ENCODE measurements at places on chromosomes 11 and 22. TPM values are rescaled to one million over a fixed set of nuclear protein-coding genes. Genes with fewer than 3 reads are reported as not detected.
A peak's percentile ranks its signal among the peaks of the same experiment; 100 is the strongest.

The GAS2 gene
- total RNA-seq = 1.5 TPM

The TSPAN32 gene
- total RNA-seq = not detected

The CD3E gene
- not detected for total RNA-seq

The CD3D gene
- total RNA-seq = 0.61 TPM

The AQP11 gene
- 0.48 TPM for total RNA-seq

The DNAJB7 gene
- not detected for total RNA-seq

The CDC45 gene
- total RNA-seq = 1.3 TPM

The XKR3 gene
- total RNA-seq = not detected

The GRAP2 gene
- total RNA-seq = 1.2 TPM

GRCh38 chr11:15334766-15335165 is 220.0 kb downstream of the INSC start:
- no peaks in the 10 kb centered on the region for H3K27me3 ChIP-seq
- DNase-seq = no peak
- no peak overlapping the region for H3K27ac ChIP-seq

DNA sequence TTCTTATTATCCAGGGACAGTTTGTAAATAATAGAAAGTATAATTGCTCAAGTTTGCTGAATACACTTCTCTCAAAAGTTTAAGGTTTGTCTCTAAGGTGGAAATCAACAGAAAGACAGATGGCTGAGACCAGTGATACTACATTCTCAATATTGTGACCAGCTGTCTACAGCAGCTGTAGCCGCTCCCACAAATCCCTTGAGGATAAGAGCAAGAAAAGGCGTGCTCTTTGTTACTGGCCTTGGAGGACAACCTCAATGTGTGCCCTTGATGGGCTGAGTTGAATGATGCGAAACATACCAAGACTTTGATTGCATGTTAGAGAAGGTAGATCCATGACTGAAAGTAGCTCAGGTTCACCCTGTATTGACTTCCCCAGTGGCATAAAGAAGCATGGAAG is 6.1 kb downstream of the OR6M1 start:
- H3K36me3 ChIP-seq = no peaks in the 10 kb centered on the region
- no peak overlapping the region for H3K27ac ChIP-seq
- H3K4me3 ChIP-seq = no peak overlapping the region
- no peaks in the 10 kb centered on the region for H3K27me3 ChIP-seq
- no peaks in the 10 kb centered on the region for H3K4me1 ChIP-seq

- no peak overlapping the region for H3K27ac ChIP-seq
- no peaks in the 10 kb centered on the region for H3K4me1 ChIP-seq
- no peaks in the 10 kb centered on the region for H3K36me3 ChIP-seq
Observed at GRCh38 chr11:78426845-78427244, 9.2 kb upstream of the GAB2 start.

DNA sequence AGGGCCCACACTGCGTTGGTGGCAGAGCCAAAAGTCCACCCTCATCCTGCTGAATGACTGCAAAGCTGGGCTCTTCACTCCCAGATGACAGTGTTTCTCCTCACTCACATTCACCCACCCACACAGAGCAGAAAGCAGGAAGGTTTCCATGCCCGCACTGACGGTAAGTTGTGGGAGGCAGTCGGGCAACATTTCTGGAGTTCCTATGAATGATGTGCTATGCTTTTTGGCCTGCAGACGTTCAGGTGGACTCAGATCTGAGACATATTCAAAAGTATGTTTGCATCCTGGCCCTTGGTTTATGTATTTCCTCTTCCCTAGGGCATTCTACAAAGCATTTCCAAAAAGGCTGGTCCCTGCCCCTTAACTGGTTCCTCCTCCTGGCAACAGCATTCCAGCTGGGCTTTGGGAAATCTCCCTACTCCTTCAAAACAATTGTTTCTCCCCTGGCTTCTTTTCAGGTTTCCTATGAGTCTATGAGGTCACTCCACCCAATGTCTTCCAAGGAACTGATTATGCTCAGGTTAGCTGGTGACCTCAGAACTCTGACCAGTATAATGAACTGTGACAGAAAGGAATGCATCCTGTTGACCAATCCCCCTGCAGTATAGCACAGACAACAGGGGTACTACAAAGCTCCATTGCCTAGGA is 36.4 kb downstream of the PACSIN2 start:
- no peaks in the 10 kb centered on the region for H3K36me3 ChIP-seq
- H3K4me1 ChIP-seq = peaks cover 12% of the 10 kb centered on the region
- H3K4me3 ChIP-seq = no peak overlapping the region
- no peaks in the 10 kb centered on the region for H3K27me3 ChIP-seq
- DNase-seq = peak; percentile 77

DNA sequence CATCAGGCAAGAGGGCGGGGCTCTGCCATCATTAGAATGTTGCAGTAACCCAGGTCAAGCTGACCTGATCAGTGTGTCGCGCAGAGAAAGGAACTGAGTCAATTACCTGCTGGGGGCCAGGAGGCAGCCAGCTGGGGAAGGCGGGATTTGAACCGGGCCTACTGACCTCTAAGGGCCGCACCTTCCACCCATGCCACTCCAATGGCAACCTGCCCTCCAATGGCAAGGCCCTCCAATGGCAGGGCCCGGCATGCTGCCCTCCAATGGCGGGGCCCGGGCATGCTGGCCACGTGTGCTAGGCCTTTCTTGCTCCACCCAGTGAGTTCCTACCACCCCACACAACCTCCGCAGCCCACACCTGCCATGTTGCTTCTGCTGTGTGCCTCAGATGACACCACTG is 407.6 kb downstream of the CTTN start:
- no peak for DNase-seq
- no peaks in the 10 kb centered on the region for H3K4me1 ChIP-seq
- H3K27ac ChIP-seq = no peak overlapping the region
- H3K36me3 ChIP-seq = no peaks in the 10 kb centered on the region
- H3K27me3 ChIP-seq = no peaks in the 10 kb centered on the region

GRCh38 chr11:69362315-69362714 is 68.4 kb downstream of the MYEOV start:
- no peaks in the 10 kb centered on the region for H3K36me3 ChIP-seq
- H3K27me3 ChIP-seq = no peaks in the 10 kb centered on the region
- no peak for DNase-seq
- H3K4me1 ChIP-seq = peaks cover 1% of the 10 kb centered on the region
- H3K4me3 ChIP-seq = no peak overlapping the region

DNA sequence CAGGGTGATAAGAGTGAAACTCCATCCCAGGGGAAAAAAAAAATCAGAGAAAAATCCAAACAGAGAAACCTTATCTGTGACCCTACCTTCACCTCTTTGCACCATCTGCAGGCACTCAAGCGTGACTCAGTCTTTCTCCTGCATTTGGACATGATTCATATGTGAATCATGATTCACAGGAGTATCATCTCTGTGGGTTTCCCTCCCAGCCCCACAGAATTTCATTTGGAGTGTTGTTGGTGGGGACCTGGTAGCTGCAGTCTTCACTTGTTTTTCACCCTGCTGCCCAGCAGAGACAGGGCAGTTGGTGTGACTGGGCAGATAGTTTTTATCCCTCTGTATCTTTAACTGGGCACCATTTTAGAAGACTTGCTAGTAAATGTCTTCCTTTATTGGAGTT is 75.7 kb downstream of the DEPDC5 start:
- DNase-seq = peak; percentile 95
- H3K27ac ChIP-seq = peak overlapping the region; percentile 70
- H3K27me3 ChIP-seq = no peaks in the 10 kb centered on the region
- H3K4me3 ChIP-seq = peak overlapping the region; percentile 12
- H3K4me1 ChIP-seq = peaks cover 11% of the 10 kb centered on the region

DNA sequence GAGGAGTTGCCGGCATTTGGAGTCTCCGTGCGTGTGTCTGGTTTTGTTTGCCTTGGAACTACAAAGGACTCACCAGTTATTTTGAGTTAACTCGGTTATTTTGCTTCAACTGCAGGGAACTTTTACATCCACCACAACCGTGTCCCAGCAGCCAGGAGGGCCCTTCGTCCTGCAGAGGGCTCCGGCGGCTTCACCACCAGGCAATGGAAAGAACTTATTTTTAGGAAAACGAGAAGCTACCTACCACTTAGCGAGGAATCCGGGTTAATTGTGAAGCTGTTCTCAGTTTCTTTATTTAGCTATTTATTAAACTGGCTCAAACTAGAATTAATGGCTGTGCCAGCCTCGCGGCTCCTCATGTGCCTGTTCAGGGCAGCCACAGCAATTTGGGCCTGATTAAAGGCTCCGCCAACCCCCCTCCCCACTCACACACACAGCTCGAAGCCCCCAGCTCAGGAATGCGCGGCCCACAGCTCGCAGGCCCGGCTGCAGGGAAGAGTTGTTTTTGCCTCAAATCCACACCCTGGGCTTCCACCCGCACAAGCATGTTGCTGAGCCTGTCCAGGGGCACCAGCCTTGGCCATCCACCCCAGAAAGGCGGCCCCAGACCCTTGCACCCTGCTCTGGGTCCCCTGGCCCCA is 55.9 kb upstream of the FGF3 start:
- H3K27ac ChIP-seq = no peak overlapping the region
- H3K27me3 ChIP-seq = peaks cover 20% of the 10 kb centered on the region
- H3K4me3 ChIP-seq = no peak overlapping the region
- no peaks in the 10 kb centered on the region for H3K4me1 ChIP-seq
- H3K36me3 ChIP-seq = no peaks in the 10 kb centered on the region
- DNase-seq = no peak

DNA sequence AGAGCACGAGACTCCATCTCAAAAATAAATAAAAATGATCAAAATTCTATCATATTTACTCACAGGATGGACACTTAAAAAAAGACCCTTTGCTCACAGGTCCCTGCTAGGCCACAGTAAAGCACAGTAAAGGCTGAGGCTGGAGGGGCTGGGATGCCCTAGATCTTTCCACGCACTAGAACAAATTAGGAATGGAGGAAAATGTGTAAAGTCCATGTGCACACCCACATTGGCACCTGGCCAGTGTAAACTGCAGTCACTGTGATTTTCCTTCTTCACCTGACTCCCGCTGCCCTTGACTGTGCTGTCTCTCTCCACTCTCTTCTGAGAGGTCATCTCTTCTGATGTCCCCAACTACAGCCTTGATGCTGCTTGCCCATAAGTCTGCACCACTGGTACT is 195.5 kb downstream of the EFCAB6 start:
- no peaks in the 10 kb centered on the region for H3K4me1 ChIP-seq
- no peak overlapping the region for H3K27ac ChIP-seq
- DNase-seq = no peak
- H3K4me3 ChIP-seq = no peak overlapping the region
- H3K36me3 ChIP-seq = no peaks in the 10 kb centered on the region

DNA sequence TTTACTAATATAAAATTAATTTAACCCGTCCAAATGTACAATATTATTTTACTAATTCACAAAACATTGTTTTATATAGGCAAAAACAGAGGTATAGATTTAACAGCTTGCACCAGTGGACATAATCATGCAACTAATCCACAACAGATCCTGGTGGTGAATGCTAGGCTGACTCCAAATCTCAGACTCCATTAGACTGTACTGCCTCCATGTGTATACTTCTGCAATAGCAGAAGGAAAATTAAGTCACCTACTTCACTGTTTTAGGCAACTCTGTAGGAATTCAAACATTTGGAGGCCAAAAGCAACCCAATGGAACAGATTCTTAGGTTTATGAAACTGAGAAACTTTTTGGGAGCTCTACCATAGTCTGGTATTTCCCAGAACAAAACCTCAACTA is 30.0 kb upstream of the RAB39A start:
- H3K4me3 ChIP-seq = no peak overlapping the region
- no peaks in the 10 kb centered on the region for H3K4me1 ChIP-seq
- peak; percentile 26 for DNase-seq
- no peak overlapping the region for H3K27ac ChIP-seq

- no peaks in the 10 kb centered on the region for H3K36me3 ChIP-seq
- peak; percentile 59 for DNase-seq
- no peak overlapping the region for H3K4me3 ChIP-seq
- H3K27ac ChIP-seq = no peak overlapping the region
- H3K27me3 ChIP-seq = peaks cover 8% of the 10 kb centered on the region
Observed at GRCh38 chr11:122322329-122322728, 206.3 kb upstream of the BLID start.

DNA sequence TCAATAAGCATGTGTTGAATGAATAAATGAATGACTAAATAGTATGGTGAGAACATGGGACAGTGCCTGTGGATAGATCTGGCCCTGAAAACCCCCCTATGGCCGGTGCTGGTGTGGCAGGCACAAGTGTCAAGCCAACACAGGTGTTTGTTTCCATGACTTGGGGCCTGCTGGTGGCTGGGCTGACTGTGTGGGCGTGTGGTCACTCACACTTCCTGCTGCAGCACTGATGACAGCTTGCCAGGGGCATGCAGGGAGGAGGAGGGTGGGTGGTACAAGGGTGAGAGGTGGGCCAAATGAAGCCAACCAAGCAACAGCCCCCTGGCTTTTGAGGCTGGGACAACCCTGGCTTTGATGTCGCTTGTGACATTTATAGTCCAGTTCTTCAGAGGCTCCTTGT is 30.3 kb upstream of the ABCC8 start:
- no peak overlapping the region for H3K4me3 ChIP-seq
- no peak for DNase-seq
- peaks cover 9% of the 10 kb centered on the region for H3K27me3 ChIP-seq
- H3K36me3 ChIP-seq = no peaks in the 10 kb centered on the region
- H3K27ac ChIP-seq = no peak overlapping the region

- no peaks in the 10 kb centered on the region for H3K4me1 ChIP-seq
- no peak overlapping the region for H3K27ac ChIP-seq
- DNase-seq = no peak
- H3K4me3 ChIP-seq = no peak overlapping the region
- no peaks in the 10 kb centered on the region for H3K36me3 ChIP-seq
Observed at GRCh38 chr11:5507933-5508305, 1.8 kb downstream of the UBQLN3 start.

DNA sequence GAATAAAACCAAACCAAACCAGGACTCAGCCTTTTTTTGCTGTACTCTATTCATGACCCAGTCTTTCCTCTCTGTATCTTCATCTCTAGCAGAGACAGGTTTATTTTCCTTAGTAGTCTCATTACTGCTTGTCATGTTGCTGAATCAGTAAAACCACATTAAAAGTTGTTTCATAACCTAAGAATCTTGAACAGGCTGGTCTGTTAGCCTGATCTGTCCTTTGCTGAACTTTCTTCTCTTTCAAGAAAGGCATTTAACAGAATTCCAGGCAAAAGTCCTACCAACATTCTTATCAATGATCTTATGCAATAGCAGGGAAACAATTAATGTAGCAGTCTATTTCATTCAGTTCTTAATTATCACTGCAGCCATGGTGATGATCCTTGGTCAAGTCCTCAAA is 197.7 kb downstream of the CASP12 start:
- H3K4me1 ChIP-seq = peaks cover 9% of the 10 kb centered on the region
- H3K27ac ChIP-seq = no peak overlapping the region
- H3K4me3 ChIP-seq = no peak overlapping the region
- H3K36me3 ChIP-seq = no peaks in the 10 kb centered on the region

GRCh38 chr11:68803766-68804165 is 38.0 kb downstream of the CPT1A start:
- peaks cover 9% of the 10 kb centered on the region for H3K4me1 ChIP-seq
- DNase-seq = no peak
- H3K36me3 ChIP-seq = no peaks in the 10 kb centered on the region
- no peak overlapping the region for H3K4me3 ChIP-seq

DNA sequence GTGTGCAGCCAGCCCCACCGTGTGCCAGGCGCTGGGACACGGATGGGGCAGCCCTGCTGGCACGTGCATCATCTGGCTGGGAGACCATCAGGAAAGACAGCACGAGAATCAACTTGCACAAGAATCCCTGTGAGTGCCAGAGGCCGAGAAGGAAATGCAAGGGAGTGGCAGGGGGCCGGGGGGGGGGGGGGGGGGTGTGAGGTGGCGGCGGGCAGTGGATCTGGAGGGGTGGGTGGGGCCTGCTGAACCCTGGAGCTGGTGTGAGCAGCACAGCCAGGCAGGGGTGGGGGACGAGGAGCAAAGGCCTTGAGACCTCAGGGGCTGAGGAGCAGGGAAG is 14.0 kb upstream of the FLRT1 start:
- H3K27ac ChIP-seq = no peak overlapping the region
- H3K36me3 ChIP-seq = no peaks in the 10 kb centered on the region
- no peak overlapping the region for H3K4me3 ChIP-seq

- H3K27me3 ChIP-seq = no peaks in the 10 kb centered on the region
- no peak overlapping the region for H3K4me3 ChIP-seq
- DNase-seq = no peak
Observed at GRCh38 chr11:47164321-47164720, 12.4 kb downstream of the ARFGAP2 start.

Measured in astrocyte (in vitro differentiated cells and primary cell).